ENCODE measurements at places on chromosomes 13 and 19.

DNA sequence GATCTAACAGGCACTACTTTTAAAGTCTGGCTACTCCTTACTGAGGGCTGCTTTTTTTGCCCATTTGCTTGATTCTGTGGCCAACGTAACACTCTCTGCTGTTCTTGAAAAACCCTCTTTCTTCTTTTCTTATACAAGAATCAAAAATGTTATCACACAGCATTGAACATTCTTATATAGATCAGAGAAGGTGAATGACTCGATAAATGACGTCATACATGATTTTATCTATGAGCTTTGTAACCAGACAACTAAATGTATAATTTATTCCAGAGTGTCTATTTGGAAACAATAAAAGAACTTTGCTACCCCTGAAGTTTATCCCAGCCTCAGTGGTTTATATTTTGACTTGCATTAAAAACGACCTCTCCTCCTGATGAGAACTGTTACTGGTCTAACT is 12.4 kb downstream of the RFX2 start:
- H3K27ac ChIP-seq: no peak overlapping the region
- H3K36me3 ChIP-seq: no peaks in the 10 kb centered on the region
- peaks cover 25% of the 10 kb centered on the region for H3K4me1 ChIP-seq
- no peak for DNase-seq
- no peaks in the 10 kb centered on the region for H3K27me3 ChIP-seq

DNA sequence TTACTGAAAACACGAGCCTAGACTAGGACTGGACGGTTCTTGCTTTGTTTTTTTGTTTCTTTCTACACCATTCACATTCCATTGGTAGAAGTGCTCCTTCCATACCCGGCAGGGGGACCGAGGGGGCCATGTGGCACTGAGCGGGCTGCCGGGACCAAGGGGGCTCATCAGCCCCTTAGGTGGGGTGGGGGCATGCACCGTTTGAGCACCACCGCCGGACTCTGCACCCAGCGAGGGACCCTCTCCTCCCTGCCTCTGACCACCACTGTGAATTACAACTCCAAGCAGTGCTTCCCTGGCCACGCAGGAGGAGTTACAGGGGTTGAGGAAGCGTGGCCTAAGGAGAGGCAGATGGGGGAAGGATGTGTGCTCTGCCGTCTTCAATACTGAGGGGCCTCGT is 15.0 kb upstream of the CFAP97D2 start:
- H3K27me3 ChIP-seq: peaks cover 3% of the 10 kb centered on the region
- no peak for DNase-seq
- no peak overlapping the region for H3K27ac ChIP-seq
- no peak overlapping the region for H3K4me3 ChIP-seq
- peaks cover 5% of the 10 kb centered on the region for H3K4me1 ChIP-seq

DNA sequence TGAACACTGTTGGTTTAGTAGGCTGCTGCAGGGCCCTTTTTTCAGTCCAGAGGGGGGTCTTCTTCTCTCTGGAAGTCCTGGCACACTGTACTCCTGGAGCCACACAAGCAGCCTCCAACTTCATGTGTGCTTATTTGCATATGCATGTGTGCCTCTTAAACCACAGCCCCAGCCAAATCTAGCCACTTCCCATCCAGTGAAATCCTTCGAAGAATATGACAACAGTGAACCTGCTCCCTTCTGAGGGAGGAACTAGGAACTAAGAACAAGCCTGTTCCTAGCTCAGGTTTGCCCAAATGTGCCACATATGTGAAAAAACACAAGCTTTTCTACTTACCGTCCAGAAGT is 348.5 kb downstream of the FOXO1 start:
- DNase-seq: no peak
- no peaks in the 10 kb centered on the region for H3K27me3 ChIP-seq
- H3K4me1 ChIP-seq: peaks cover 6% of the 10 kb centered on the region
- no peak overlapping the region for H3K4me3 ChIP-seq
- no peak overlapping the region for H3K27ac ChIP-seq

DNA sequence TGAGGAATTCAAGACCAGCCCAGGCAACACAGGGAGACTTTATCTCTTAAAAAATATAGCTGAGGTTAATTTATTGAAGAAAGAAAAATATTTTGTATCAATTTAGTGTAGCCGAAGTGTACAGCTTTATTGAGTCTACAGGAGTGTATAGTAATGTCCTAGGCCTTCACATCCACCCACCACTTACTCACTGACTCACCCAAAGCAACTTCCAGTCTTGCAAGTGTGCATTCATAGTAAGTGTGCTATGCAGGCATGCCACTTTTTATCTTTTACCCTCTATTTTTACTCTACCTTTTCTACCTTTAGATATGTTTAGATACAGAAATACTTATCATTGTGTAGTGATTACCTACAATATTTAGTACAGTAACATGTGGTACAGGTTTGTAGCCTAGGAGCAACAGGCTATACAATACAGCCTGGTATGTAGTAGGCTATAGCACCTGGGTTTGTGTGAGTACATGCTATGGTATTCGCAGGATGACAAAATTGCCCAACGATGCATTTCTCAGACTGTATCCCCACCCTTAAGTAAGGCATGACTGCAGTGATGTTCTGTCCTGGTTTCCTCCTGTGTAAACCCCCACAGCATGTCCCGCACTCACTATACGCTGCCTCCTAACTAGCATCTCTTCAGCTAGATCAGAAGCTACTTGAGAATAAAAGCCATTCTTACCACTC is 15.3 kb upstream of the ATP12A start:
- DNase-seq: no peak
- H3K27me3 ChIP-seq: no peaks in the 10 kb centered on the region
- no peaks in the 10 kb centered on the region for H3K36me3 ChIP-seq
- no peak overlapping the region for H3K27ac ChIP-seq
- H3K4me3 ChIP-seq: no peak overlapping the region

DNA sequence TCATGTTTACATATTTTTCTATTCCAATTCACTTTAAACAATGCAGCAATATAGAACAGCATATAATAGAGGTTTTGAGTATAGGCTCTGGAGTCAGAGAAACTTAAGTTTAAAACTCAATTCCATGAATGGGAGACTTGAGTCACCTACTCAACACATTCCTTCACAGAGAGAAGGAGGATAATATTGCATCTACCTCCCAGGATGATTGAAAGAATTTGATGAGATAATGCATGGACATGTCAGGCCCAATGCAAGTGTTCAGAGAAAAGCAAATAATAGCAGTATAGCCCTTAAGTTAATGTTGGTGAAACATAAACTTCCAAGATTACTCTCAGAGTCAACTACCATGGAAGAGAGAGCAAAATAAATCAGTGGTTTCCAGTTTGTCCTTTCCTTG is 170.2 kb downstream of the DCLK1 start:
- H3K27me3 ChIP-seq: no peaks in the 10 kb centered on the region
- H3K36me3 ChIP-seq: no peaks in the 10 kb centered on the region
- H3K4me1 ChIP-seq: no peaks in the 10 kb centered on the region
- no peak overlapping the region for H3K27ac ChIP-seq
- H3K4me3 ChIP-seq: no peak overlapping the region
- no peak for DNase-seq

DNA sequence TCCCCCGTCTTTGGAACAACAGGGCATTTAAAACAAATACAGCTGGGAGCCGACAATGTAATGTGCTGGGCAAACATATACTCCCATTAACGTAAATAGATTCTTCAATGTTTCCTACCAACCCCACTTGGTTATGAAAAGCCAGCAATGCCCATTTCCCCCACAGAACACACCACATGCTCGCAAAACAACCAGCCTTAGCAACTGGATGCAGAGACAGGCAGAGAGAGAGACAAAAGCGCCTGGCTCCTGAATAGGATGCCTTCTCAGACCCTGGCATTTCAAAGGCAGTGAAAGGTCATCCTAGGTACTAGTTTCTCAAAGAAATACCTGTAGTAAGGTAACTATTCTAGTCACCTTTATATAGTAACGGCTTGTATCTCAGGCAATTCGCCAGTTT is 462.9 kb downstream of the ITGBL1 start:
- no peak overlapping the region for H3K4me3 ChIP-seq
- H3K36me3 ChIP-seq: no peaks in the 10 kb centered on the region
- H3K27ac ChIP-seq: no peak overlapping the region
- H3K27me3 ChIP-seq: peaks cover 79% of the 10 kb centered on the region

DNA sequence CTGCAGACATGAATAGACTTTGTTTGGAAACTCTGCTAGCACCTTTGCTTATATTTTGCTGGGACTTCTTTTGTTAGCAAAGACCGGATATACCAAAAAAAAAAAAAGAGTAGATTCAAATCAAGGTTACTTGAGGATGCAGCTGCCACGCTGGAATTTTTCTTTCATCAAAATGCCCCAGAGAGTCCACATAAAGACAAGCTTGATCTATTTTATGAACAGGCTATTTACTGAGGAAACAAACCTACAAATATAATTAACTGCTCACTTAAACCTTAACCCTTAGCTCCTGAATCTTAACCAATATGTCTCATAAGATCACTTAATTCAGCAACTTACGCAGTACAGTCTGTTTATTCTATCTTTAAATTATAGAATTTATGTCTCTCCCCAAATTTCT is 27.1 kb upstream of the DOCK9 start:
- peaks cover 3% of the 10 kb centered on the region for H3K4me1 ChIP-seq
- no peak overlapping the region for H3K4me3 ChIP-seq
- no peak for DNase-seq
- H3K27ac ChIP-seq: no peak overlapping the region
- H3K27me3 ChIP-seq: peaks cover 8% of the 10 kb centered on the region

DNA sequence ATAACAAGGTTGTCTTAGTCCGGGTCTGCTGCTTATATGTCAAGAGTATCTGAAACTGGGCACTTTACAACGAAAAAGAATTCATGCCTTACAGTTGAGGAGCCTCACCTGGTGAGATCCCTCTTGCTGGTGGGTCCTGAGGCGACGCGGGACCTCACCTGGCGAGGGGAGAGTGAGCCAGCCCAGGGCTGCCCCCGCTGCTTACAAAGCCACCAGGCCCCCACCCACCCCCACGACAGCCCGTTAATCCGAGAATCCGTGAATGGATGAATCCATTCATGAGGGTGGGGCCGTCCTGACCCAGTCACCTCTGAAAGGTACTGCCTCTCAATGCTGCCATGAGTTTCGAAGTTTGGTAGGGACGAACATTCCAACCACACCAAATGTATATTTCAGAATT is 54.0 kb upstream of the F7 start:
- H3K27me3 ChIP-seq: no peaks in the 10 kb centered on the region
- peaks cover 12% of the 10 kb centered on the region for H3K4me1 ChIP-seq
- H3K4me3 ChIP-seq: no peak overlapping the region
- H3K36me3 ChIP-seq: peaks cover 4% of the 10 kb centered on the region

DNA sequence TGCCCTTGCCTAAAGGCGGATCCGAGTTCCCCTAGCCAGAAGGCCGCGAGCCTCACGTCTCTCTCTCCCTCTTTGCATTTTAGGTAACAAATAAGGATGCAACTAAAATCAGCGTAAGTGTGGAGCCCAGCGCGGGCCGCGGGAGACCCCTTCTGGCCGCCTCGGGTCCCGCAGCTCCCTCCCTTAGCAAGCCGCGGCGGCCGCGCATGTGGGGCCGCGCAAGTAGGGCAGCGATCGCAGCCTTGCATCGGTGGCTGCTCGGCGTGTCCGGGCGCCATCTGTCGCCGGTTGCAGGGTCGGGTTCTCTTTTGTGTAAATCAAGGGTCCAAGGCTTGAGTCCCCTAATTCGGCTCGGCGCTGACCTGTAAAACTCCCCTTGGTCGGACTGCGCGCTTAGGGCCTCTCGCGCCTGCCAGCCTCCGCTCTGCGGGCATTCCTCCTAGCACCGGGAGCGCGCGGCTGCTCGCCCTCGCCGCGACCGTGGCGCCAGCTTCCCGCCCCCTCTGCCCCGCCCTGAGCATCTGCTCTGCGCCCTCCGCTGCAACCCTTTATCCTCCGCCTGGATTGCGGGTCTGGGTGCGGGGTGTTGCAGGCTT is 2.7 kb downstream of the VSTM2B start:
- H3K4me3 ChIP-seq: peak overlapping the region; percentile 72
- peaks cover 5% of the 10 kb centered on the region for H3K4me1 ChIP-seq
- peaks cover 91% of the 10 kb centered on the region for H3K27me3 ChIP-seq
- peak; percentile 81 for DNase-seq
- no peak overlapping the region for H3K27ac ChIP-seq

DNA sequence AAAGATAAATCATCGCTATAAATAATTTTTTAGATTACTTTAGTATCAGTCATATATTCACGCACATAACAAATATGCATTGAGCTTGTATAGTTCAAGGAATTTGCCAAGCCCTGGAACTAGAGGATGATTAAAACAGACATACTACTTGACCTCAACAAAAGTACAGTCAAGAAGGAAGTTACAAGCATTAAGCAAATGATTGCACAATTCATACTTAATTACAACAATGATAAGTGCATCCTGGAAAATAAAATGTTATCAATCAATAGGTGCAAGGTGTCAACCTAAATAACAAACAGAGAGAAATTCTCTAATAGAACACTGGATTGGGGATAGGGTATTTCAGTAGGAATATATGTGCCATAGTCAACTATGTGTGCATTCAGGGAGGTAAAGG is 491.2 kb downstream of the GPC5 start:
- H3K27ac ChIP-seq: no peak overlapping the region
- DNase-seq: no peak
- H3K4me3 ChIP-seq: no peak overlapping the region

- H3K27ac ChIP-seq: no peak overlapping the region
- H3K4me3 ChIP-seq: no peak overlapping the region
- H3K36me3 ChIP-seq: no peaks in the 10 kb centered on the region
- no peak for DNase-seq
Observed at GRCh38 chr13:33050161-33050560, 33.9 kb downstream of the KL start.

GRCh38 chr19:3788996-3789778 is 3.0 kb upstream of the MATK start:
- no peaks in the 10 kb centered on the region for H3K36me3 ChIP-seq
- H3K27me3 ChIP-seq: peaks cover 8% of the 10 kb centered on the region
- H3K27ac ChIP-seq: no peak overlapping the region
- no peak overlapping the region for H3K4me3 ChIP-seq

DNA sequence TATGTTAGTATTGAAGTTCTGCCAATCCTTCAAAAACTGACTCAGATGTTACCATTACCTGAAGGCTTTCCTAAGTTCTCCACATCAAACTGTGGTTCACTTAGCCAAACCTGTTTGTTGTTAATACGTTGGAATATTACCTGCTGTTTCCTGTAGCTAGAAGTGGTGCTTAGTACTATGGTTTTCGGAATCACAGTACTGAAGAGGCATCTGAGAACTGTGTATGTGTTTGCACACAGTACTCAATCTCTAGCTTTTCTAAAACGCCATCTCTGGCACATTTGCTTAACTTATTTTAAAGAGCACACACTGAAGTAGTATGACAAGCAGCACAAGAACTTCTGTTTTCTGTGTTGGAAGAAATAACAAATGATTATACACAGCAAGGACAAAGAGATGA is 248.2 kb downstream of the SHISA2 start:
- no peaks in the 10 kb centered on the region for H3K4me1 ChIP-seq
- no peak overlapping the region for H3K27ac ChIP-seq
- no peak overlapping the region for H3K4me3 ChIP-seq
- no peaks in the 10 kb centered on the region for H3K27me3 ChIP-seq
- H3K36me3 ChIP-seq: no peaks in the 10 kb centered on the region

- no peaks in the 10 kb centered on the region for H3K36me3 ChIP-seq
- H3K27ac ChIP-seq: no peak overlapping the region
- no peak overlapping the region for H3K4me3 ChIP-seq
- no peak for DNase-seq
- H3K4me1 ChIP-seq: no peaks in the 10 kb centered on the region
Observed at GRCh38 chr19:51007488-51007887, 6.1 kb upstream of the KLK8 start.

GRCh38 chr19:5186293-5187050 is 154.1 kb downstream of the PTPRS start:
- H3K27ac ChIP-seq: no peak overlapping the region
- no peaks in the 10 kb centered on the region for H3K27me3 ChIP-seq
- no peaks in the 10 kb centered on the region for H3K4me1 ChIP-seq
- no peak for DNase-seq

- no peak overlapping the region for H3K4me3 ChIP-seq
- DNase-seq: no peak
- no peaks in the 10 kb centered on the region for H3K27me3 ChIP-seq
- peaks cover 2% of the 10 kb centered on the region for H3K4me1 ChIP-seq
Observed at GRCh38 chr13:29993716-29994488, 143.5 kb upstream of the UBL3 start.

All from neuronal stem cell (in vitro differentiated cells).